PC-3 (cell line): ENCODE measurements at places on chromosomes 4 and X.
A peak's percentile ranks its signal among the peaks of the same experiment; 100 is the strongest.

DNA sequence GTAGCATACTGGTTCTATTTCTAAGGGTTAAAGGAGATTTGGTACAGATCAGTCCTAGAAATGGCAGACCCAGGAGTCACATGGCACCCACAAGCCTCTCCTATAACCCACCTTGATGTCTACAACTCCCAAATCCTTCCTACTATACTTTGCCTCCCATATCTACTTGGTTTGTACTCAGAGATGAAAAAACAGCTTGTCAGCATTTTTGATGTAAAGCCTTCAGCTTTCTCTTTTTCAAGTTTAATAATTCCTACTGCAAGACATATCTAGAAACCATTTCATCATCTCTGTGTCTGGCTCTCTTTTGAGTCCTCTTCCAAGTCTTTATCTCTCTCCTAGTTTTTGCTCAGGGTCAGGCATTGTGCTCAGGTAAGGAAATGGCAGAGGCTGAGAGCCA, 82.9 kb downstream of the NYX start:
- H3K27me3 ChIP-seq, result no peaks in the 10 kb centered on the region
- no peaks in the 10 kb centered on the region; the same call in 1 of the 2 replicates for H3K36me3 ChIP-seq
- DNase-seq, result no peak
- no peak overlapping the region for H3K4me3 ChIP-seq
- no peak overlapping the region for H3K27ac ChIP-seq

GRCh38 chr4:57064120-57064519, 46.1 kb downstream of the IGFBP7 start:
- H3K36me3 ChIP-seq, result no peaks in the 10 kb centered on the region
- no peak overlapping the region for H3K27ac ChIP-seq
- no peaks in the 10 kb centered on the region for H3K27me3 ChIP-seq

DNA sequence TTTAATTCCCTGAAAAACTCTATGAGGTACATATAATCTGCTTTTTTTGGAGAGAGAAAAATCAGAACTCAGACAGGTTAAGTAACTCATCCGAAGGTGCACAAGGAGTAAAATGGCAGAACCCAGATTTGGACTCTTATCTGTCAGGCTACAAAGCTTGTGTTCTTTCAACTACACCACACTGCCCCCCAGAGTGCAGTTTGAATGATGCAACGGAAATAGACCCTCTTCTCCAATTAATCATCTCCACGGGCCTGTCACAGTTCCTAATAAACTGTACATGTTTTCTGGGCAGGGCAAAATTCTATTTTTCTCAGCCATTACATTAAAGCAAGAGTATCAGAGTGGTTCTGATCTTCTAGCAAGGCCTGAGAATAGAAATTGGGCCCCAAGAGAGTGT, 35.3 kb upstream of the DCX start:
- H3K27ac ChIP-seq, result no peak overlapping the region
- no peaks in the 10 kb centered on the region for H3K36me3 ChIP-seq
- DNase-seq, result peak; percentile 22
- H3K4me1 ChIP-seq, result no peaks in the 10 kb centered on the region
- H3K4me3 ChIP-seq, result no peak overlapping the region

DNA sequence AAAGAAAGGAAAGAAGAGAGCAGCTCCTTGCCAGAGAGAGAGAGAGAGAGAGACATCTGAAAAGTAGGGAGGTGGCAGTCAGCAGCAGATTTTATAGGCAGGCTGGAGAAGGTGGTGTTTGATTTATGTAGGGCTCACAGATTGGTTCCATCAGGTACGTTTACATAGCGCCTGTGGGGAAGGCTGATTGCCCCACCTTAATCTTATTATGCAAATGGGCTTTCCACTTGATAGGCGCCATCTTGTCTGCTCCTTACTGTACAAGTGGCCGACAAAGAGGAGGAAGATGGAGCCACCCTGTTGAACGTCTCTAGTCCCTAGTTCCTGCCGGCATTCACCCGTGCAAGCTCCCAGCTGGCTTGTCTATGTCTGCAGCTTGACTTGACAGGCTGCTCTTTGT, 49.1 kb upstream of the DHRSX start:
- H3K4me3 ChIP-seq, result no peak overlapping the region
- H3K4me1 ChIP-seq, result no peaks in the 10 kb centered on the region
- H3K27me3 ChIP-seq, result peaks cover 6% of the 10 kb centered on the region; the same call in 1 of the 2 replicates

GRCh38 chr4:112120021-112120420, 25.2 kb upstream of the FAM241A start:
- no peak overlapping the region for H3K4me3 ChIP-seq
- H3K36me3 ChIP-seq, result no peaks in the 10 kb centered on the region
- H3K27me3 ChIP-seq, result no peaks in the 10 kb centered on the region
- H3K4me1 ChIP-seq, result peaks cover 4% of the 10 kb centered on the region
- no peak overlapping the region for H3K27ac ChIP-seq

DNA sequence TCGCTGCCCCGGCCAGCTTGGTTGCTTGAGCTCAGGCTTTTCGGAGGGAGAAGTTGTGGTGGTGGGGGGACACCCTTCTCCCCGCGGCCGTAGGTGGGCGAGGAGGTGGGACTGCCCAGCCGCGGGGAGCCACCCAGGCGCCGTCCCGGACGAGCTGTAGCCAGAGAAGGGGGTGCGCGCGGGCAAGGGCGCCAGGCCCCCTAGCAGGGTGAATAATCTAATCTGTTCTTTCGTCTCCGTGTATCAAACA, 3.1 kb downstream of the MID1IP1 start:
- H3K4me3 ChIP-seq, result peak overlapping the region; percentile 96
- DNase-seq, result no peak
- peaks cover 14% of the 10 kb centered on the region for H3K36me3 ChIP-seq
- peaks cover 36% of the 10 kb centered on the region for H3K4me1 ChIP-seq

DNA sequence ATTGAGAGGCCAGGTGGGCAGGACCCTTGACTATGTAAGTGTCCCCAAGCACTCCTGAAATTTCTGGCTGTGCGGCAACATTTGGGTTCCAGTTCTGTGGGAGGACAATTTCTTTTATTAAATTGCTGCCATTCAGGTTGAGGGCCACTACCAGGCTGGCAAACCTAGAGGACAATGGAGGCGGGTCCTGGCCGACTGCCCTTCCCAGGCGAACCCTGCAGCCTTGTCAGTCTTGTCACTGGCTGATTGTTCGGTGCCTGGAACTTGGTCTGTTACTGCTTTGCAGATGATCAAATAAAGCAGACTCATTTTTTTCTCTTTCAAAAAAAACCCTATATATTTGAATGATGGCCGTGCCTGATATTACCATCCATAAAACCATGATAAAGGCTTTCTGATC, 6.6 kb upstream of the TMEM128 start:
- H3K27ac ChIP-seq, result no peak overlapping the region
- H3K4me3 ChIP-seq, result no peak overlapping the region
- peaks cover 4% of the 10 kb centered on the region; the same call in 1 of the 2 replicates for H3K4me1 ChIP-seq
- DNase-seq, result no peak
- no peaks in the 10 kb centered on the region for H3K36me3 ChIP-seq

DNA sequence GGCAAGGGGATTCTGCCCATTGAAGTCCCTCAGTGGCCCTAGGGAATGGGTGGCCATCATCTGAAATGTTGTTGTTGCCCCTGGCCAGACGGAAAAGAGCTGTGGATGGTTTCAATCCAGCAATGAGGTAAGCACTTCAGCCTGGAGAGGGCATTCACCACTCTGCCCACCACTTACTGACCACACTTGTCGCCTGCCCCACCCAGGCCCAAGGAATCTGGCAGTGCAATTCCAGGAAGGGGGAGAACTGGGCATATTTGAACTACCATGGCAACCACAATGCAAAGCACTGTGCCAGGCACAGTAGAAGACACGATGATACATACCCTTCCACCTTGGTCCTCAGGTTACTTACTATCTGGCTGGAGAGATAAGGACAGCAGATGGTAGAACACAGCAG, 161.6 kb downstream of the PDGFRA start:
- H3K27ac ChIP-seq, result no peak overlapping the region
- no peaks in the 10 kb centered on the region for H3K36me3 ChIP-seq
- H3K27me3 ChIP-seq, result peaks cover 33% of the 10 kb centered on the region
- no peak for DNase-seq
- H3K4me3 ChIP-seq, result no peak overlapping the region
- H3K4me1 ChIP-seq, result no peaks in the 10 kb centered on the region

- H3K4me1 ChIP-seq, result no peaks in the 10 kb centered on the region
- H3K27ac ChIP-seq, result no peak overlapping the region
- H3K4me3 ChIP-seq, result no peak overlapping the region
- DNase-seq, result no peak
- H3K36me3 ChIP-seq, result no peaks in the 10 kb centered on the region
- H3K27me3 ChIP-seq, result no peaks in the 10 kb centered on the region
These were observed 575 bp upstream of the KLHL5 start for GRCh38 chr4:39061457-39061856.

DNA sequence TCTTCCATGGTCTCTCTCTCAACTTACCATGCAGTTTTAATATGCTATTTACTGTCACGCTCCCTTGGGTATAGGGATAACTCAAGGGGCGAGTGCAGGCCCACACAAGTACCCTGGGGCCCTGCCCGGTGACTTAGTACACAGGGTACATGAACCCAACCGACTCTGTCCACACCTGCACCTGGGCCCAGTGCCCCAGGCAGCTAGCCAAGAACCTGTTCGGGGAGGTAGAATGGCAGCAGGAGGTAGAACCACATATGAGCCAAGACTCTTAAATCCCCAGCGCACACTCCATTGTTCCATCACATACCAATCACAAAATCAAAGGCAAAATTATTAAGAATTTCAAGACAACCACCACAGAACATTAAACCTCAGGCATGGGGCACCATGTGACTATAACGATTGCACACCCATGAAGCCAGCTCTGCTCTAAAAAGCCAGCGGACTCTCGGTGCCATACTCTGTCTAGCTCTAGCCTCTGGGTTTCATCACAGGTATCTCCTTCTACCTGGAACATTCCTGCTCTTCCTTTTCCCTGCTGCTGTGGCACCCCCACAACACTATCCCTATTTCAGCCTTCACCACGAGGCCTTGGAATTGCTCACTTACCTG, 14.6 kb downstream of the PHF8 start:
- no peak overlapping the region for H3K27ac ChIP-seq
- no peaks in the 10 kb centered on the region for H3K27me3 ChIP-seq
- peaks cover 13% of the 10 kb centered on the region for H3K36me3 ChIP-seq
- DNase-seq, result no peak

GRCh38 chr4:20251031-20251795, 492 bp upstream of the SLIT2 start:
- H3K4me3 ChIP-seq, result peak overlapping the region; percentile 96
- no peaks in the 10 kb centered on the region for H3K36me3 ChIP-seq
- H3K27me3 ChIP-seq, result no peaks in the 10 kb centered on the region
- DNase-seq, result peak; percentile 13
- peak overlapping the region; percentile 28; the same call in 1 of the 2 replicates for H3K27ac ChIP-seq

- DNase-seq, result no peak
- no peaks in the 10 kb centered on the region for H3K36me3 ChIP-seq
- H3K27me3 ChIP-seq, result peaks cover 12% of the 10 kb centered on the region; the same call in 1 of the 2 replicates
- no peak overlapping the region for H3K27ac ChIP-seq
- H3K4me3 ChIP-seq, result no peak overlapping the region
These were observed 49.0 kb upstream of the TRPC3 start for GRCh38 chr4:122000849-122001248.

GRCh38 chr4:65861993-65862392, 191.7 kb upstream of the EPHA5 start:
- H3K36me3 ChIP-seq, result no peaks in the 10 kb centered on the region
- H3K4me1 ChIP-seq, result no peaks in the 10 kb centered on the region
- H3K27ac ChIP-seq, result no peak overlapping the region
- no peak for DNase-seq
